ENCODE measurements at places on chromosomes 4 and X.

DNA sequence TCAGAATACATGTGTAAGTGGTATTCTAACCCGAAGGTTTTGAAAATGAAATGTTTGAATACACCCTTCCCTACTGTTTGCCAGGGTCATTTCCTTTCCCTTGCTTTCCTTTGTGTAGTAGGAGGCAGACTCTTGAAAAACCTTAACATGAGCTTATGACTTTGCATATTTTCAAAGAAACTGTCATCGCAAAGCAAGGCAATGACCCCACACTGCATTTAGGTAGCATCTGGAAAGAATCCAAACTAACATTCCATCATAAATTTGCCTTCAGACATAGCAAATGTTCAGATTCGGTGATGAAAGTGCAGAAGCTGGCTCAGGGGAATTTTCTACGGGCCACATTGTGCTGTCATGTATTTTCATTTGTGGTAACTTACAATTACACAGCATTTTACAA lies 32.3 kb downstream of the SH2D1A start:
- DNase-seq: no peak

DNA sequence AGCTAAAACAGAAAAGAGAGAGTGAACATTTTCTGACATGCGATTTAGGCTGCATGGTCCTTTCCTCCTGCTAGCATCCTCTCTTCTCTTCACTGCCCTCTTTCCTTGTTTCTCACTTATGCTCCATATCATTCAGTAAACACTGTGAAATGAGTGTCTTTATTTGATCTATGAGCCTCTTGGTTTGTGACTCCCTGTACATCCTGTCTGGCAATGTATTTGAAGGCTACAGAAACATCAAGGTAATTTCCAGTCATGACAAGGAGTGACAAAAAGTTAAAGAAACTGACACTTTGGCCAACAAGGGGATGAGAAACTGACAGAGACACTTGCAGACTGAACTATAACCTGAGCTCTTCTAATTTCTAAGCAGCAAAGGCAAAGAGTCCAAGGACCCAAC lies 8.7 kb downstream of the FTHL17 start:
- no peak for DNase-seq

DNA sequence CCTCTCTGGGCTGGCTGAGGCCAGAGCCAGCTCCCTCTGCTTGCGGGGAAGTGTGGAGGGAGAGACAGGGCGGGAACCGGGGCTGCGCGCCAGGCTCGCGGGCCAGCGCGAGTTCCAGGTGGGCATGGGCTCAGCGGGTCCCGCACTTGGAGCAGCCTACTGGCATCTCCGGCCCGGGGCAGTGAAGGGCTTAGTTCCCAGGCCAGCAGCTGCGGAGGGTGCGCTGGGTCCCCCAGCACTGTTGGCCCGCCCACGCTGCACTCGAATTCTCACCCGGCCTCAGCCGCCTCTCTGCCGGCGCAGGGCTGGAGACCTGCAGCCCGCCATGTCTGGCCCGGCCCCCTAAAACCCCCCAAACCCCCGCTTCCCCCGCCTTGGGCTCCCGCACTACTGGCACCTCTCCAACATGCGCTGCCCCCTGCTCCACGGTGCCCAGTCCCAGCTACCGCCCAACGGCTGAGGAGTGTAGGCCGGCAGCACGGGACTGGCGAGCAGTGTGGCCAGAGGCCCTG lies 33.8 kb upstream of the FAT4 start:
- DNase-seq: no peak

- no peak for DNase-seq
Measured at GRCh38 chr4:86376850-86377249, 17.0 kb upstream of the MAPK10 start.

DNA sequence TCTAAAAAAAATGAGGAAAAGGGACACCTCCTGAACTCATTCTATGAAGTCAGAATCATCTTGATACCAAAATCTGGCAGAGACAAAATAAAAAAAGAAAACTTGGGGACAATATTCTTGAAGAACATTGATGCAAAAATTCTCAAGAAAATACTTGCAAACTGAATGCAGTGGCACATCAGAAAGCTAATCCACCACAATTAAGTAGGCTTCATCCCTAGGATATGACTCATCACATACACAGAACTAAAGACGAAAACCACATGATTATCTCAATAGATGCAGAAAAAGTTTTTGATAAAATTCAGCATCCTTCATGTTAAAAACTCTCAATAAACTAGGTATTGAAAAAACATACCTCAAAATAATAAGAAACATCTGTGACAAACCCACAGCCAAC lies 98.3 kb downstream of the FAM47B start:
- no peak for DNase-seq

GRCh38 chrX:48971249-48972219 lies at the start of gene KCND1:
TSS of gene KCND1 (minus strand) at chrX:48971844. CDS start at chrX:48970271, 1,573 bp downstream.
- DNase-seq: no peak

DNA sequence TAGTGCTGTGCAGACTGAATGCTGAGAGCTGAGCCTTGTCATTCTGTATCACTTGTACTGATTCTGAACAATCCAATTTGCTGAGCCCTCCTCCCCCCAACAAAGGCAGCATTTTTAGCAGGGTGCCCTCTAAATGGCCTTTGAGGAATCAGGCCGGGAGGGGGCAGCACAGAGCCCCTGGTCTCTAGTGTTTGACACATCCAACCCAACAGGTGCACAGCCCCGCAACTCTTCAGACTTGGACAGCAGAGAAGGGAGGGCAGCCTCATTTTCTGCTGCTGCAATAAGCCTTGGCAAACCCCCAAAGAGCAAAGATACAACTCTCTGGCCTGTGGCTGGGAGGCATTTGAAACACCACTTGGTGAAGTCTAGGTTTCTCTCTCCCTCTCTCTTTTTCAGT lies 3.4 kb downstream of the ATP1B4 start:
- peak; percentile 53 for DNase-seq

DNA sequence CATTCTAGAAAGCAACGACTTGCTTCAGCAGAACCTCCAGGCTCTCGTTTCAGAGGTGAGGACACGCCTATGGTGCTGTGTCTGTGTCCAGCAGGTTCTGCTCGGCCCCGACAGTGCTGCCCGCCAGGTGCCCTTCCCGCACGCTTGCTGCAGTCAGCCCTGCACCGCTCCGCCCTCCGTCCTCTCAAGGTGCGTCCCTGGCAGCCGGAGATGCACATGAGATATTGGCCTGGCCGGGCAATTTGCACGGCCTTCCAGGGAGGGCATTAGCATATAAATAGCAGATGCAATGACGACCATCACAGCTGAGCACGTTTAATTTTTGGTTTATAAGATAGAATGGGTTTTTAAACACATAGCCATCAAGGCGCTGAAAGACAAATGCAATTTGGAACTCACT lies 14.4 kb downstream of the UVSSA start:
- no peak for DNase-seq

- no peak for DNase-seq
Measured at GRCh38 chrX:112818114-112819007, 22.3 kb downstream of the AMOT start.

DNA sequence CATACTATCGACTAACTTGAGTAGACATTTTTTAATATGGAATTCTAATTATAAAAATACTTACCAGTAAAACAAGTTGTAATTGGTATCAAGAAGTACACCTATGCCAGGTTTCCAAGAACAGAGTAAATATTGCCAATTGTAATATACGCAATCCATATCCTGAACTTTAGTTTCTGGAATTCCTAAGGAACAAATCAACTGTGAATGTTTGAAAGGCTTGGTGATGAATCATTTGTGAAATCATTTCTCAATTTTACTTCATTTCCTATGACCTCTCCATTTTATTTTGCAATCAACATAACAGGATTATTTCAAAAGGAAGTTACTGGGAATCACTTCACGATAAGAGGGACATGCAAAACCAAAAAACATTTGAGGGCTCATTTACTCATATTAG lies 3.7 kb downstream of the IL13RA2 start:
- DNase-seq: no peak

DNA sequence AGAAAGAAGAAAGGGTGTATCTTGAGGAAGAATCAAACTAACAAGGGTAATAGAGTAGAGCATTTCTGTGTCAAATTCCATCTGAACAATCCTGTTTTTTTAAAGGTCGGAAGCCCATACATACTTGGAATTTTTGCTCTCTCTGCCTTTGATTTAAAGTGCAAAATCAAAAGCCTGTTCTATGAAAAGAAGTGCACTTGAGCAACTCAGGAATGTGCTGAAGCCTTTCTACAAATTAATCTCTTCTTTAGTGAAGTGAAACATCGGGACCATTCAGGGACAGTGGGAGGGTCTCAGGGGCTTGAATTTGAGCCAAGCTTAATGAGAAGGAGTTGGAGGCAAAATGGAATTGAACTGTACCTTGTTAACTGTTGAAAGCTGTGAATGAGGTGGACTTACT lies 1008.5 kb upstream of the LCORL start:
- no peak for DNase-seq

DNA sequence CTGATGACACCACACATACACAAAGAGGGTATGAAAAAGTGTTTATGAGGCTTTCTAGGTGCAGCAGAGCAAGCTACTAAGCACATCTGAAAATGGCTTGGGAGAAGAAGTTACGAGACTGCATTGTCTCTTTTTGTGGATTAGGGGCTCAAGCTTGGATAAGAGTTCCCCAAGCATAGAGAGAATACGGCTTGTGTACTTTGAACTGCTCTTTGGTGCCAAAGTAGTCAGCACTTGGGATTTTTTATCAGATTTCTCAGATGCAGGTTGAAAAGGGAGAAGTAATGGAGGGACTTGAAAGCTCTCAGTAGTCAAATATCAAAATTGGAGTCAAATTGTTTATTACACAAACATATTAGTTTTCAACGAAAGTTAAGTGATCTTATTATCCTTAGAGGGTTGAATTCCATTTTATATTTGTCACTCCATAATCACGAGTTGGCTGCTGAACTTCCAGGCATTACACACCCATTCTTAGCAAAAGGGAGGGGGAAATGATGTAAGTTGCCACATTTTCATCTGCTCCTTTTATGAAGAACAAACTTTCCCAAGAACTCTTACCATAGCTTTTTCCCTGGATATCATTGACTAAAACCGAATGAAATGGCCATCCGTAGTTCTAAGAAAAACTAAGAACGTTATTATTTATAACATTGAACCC lies 1904.9 kb downstream of the PCDH7 start:
- no peak for DNase-seq

DNA sequence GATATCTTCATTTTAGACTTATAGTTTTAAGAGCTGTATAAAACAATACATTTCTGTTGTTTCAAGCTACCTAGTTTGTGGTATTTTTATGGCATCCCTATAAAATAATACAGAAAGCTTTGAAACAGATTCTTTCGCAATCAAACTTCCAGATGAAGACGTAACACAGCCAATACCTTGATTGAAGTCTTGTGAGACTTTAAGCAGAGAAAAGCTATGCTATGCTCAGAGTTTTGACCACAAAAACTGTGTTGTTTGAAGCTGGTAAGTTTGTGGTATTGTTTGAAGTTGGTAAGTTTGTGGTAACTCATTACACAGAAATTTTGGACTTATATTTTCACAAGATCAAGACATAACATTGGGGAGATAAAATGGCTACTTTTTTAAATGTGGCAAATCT lies 201.8 kb upstream of the UGT8 start:
- no peak for DNase-seq

DNA sequence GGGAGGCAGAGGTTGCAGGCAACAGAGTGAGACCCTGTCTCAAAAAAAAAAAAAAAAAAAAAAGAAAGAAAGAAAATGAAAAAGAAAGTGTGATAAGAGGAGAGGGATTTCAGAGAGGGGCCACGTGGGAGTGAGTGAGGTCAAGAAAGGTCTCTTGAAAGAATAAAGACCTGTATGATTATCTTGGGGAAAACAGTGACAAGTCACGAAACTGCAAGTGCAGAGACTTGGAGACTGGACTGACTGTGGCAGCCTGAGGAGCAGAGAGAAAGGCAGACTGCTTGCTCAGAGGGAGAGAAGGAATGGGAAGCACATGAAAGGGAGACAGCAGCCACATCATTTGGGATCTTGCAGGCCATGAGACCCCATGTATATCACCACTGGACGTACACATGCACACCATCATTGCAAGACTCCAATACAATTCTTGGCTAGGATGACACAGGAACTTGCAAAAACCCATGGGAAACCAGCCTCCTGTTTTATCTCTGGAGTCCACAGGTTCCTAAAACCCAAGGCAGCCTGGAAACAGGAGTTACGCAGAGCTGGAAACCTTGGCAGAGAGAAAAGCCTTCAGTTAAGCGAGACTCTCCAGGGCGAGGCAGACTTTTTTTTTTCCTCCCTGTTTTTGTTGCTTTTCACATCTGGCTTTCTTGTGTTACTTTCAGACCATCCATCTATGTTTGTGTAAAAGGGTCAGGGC lies 207.0 kb upstream of the TBL1X start:
- DNase-seq: no peak

GRCh38 chrX:84216881-84217280 lies 28.9 kb upstream of the RPS6KA6 start:
- DNase-seq: no peak

- DNase-seq: no peak
Measured at GRCh38 chrX:12330841-12331240, 192.6 kb downstream of the FRMPD4 start.

GRCh38 chr4:69025191-69025998 lies 70.9 kb upstream of the UGT2B7 start:
- DNase-seq: no peak

DNA sequence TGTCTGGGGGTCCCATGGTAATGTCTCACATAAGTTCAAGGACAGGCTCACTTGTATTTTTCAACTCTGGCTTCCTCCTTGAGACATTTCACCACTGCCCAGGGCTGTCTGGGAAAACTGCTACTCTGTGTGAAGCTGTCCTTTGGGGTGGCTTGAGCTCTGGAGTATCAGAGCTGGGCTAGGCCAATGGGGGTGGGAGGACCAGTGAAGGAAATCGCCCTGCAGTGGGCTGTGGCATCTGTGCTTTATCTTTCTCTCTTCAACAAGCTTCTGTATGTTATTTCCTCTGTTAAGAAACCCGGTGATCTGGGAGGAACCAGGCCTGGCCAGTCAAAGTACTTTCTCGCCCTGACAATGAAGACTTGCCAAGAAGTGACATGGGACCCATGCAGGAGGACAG lies 87.4 kb downstream of the SMIM20 start:
- no peak for DNase-seq

DNA sequence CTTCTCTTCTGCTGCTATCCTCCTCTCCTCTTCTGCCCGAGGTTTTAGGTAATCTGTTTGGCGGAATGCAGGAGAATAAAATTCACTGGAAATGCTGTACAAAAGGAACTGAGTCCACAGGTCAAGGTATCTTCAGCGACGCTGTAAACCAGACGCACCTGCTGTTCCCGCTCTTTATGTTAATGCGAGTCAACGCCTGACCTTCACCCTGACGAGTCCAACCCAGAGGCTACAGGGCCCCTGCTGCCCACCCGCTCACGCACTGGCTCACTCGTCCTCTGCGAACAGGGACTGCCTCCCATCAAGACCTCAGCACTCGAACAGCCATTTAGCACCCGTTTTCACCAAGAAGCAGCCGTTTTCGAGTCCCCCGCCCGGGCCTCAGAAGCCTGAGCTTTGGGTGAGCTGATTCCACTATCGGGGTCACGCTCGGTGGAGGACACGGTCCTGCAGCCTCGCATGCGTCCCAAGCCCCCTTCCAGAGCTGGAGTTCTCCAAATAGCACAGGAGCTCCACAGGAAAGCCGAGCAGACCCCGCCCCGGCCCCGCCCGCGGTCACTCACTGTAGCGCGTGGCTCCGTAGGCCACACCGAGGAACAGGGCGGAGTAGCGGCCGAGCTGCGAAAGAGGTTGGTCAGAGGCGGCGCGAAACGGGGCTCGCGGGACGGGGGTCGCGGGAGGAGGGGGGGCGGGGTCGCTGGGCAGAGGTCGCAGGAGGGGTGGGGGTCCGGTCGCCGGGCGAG lies 556 bp downstream of the ATP5ME start:
- DNase-seq: no peak

- DNase-seq: no peak
Measured at GRCh38 chrX:2677764-2678163, 13.3 kb upstream of the CD99 start.

- no peak for DNase-seq
Measured at GRCh38 chrX:8849458-8849857, 48.3 kb upstream of the FAM9A start.

Measured in CD4-positive, alpha-beta T cell treated with Interferon alpha-2 for 1 hour (primary cell).